ENCODE measurements at places on chromosomes 3 and 15.
A peak's percentile ranks its signal among the peaks of the same experiment; 100 is the strongest.

GRCh38 chr15:99929266-99929665 is 196.0 kb upstream of the LYSMD4 start:
- no peak for DNase-seq

- no peak for DNase-seq
These were observed 51.8 kb upstream of the ATOSA start for GRCh38 chr15:52731004-52731403.

- DNase-seq, result no peak
These were observed 297.1 kb upstream of the MEIS2 start for GRCh38 chr15:37397266-37398022.

DNA sequence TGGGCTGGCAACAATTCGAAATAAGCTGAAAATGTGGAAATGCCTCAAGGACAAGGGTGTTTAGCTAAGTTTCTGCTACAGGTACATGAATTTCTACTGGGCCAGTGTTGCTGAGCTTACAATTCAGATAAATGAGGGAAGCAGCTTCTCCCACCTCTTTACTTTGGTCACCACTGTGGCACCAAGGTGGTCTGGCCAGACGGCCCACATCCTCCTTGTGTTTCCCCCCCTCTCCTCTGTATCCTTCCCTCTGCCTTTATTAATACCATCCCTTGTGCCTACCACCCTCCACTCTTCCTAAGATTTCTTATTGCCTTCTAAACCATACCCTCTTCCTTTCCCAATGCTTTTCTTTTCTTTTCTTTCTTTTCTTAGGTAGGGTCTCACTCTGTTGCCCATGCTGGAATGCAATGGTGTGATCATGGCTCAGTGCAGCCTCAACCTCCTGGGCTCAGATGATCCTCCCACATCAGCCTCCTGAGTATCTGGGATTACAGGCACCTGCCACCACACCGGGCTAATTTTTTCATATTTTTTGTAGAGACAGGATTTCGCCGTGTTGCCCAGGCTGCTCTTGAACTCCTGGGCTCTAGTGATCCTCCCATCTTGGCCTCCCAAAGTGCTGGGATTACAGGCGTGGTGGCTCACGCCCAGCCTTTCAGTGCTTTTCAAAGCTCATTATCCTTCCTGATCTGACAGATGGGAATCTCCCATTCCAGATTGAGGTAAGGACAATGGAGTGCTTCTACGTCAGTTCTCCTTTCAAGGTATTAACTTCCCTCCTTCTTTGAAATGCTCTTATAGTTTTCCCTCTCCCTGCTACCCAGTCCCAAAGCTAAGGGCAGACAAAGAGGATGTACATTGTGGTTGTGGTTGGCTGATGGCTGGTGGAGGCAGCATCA is 14.8 kb downstream of the ANXA2 start:
- no peak for DNase-seq

- no peak for DNase-seq
These were observed 26.5 kb upstream of the XXYLT1 start for GRCh38 chr3:195297446-195297845.

DNA sequence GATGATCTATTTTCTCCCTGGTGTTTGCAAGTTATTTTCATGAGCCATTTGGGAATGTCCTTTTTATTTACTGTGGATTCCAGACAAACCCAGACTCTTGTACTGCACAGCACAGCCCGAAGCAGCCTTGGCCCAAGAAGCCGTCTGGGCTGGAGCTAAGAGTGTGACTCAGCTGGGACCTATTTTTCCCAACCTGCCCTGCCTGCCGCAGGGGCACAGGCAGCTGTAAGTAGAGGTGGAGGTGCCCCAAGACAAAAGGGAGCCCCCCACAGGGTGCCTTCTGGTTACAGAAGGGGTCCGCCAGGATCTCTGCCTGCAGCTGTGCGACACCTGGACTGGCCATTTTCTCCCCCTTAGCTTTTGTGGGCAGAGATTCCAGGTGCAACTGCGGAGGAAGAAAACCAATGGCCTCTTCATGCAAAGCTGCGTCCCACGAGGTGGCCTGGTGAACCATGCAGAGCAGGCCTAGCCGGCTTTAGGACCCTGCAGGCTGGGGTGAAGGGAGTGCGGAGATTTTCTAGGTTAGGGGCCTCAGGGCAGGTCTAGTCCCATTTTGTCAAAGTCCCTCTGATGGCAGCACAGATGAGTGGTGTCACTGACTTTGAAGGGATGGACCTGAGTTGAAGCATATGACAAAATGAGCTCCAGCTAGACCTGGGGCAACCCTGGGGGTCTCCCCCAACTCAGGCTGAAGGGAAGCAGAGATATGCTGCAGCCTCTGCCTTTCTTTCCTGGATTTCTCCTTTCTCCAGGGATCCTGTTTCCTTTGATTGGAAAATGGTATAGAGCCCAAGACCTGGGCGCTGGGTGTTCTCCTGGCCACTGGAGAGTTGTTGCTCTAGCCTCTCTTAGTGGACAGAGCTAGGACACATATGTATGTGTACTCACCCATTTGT is 131.2 kb downstream of the KLF13 start:
- no peak for DNase-seq

GRCh38 chr3:65268426-65268825 is 580.6 kb upstream of the ADAMTS9 start:
- no peak for DNase-seq

DNA sequence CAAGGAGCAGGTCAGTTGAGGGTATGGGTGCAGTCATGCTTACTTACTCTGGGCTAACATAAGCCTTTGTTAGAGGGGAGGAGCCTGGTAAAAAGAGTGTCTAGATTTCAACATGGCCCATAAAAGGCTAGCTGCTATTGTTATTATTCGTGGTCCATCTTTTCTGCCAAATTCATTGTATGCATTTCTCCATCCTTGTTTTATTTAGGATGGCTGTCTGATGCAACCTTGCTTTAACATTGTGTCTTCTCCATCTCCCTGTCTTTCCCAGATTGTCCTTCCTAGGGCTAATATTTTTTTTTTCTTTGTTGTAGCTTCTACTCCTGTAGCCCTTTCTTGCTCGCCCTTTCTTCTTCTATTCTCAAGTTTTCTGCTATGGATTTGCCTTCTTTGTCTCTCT is 12.6 kb downstream of the RBMS3 start:
- no peak for DNase-seq

- DNase-seq, result no peak
These were observed 430.6 kb upstream of the MCTP2 start for GRCh38 chr15:93800805-93801204.

GRCh38 chr15:41966414-41966812 is 5.9 kb downstream of the EHD4 start:
- DNase-seq, result no peak

DNA sequence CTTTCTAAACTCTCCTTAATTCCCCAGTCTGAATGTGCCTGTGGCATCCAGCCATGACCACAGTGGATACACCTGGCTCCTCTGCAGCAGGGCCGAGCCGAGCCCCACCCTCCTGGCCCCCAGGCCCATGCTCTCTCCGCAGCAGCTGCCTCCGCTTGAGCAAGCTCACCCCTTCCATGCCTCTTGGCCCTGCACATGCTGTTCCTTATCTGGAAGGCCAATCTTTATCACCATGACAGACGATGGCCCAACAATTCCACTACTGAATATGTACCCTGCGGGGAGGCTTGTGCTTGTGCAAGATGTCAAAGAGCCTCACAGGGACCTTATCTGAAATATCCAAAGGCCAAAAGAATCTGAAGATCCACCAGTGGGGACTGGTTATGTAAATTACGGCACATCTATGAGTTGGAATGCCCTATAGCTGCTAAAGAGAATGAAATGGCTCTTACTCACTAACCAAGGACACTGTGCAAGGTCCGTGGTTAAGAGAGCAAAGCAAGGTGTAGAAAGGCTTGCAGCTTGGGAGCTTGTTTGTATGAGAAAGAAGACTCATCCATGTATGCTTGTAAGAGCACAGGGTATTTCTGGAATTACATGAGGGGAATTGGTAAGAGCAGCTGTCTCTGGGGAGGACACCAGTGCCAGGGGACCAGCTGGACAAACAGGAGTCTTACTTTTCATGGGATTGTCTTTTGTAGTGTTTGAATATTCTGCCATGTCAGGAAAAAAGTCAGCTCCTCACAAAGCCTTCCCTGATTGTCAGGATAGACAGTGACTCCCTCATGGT is 55.2 kb downstream of the WNT7A start:
- peak; percentile 27 for DNase-seq

- peak; percentile 74 for DNase-seq
These were observed at the start of gene PYGO1 for GRCh38 chr15:55588070-55588814. PYGO1 (minus strand) TSS chr15:55588345; CDS start chr15:55587883, 462 bp downstream.

- no peak for DNase-seq
These were observed 44.8 kb upstream of the KCNH8 start for GRCh38 chr3:19103510-19103909.
